Activated CD4-positive, alpha-beta memory T cell treated with anti-CD3 and anti-CD28 coated beads, Interleukin-2, amount 10 ng/mL, durations not matched to agents 7 days and 5 days (primary cell): ENCODE measurements at places on chromosomes 5 and 9. TPM values are rescaled to one million over a fixed set of nuclear protein-coding genes. Genes with fewer than 3 reads are reported as not detected.
A peak's percentile ranks its signal among the peaks of the same experiment; 100 is the strongest.

GRCh38 chr5:173953528-173954090 lies 35.4 kb upstream of the C5orf47 start:
- no peak for DNase-seq

DNA sequence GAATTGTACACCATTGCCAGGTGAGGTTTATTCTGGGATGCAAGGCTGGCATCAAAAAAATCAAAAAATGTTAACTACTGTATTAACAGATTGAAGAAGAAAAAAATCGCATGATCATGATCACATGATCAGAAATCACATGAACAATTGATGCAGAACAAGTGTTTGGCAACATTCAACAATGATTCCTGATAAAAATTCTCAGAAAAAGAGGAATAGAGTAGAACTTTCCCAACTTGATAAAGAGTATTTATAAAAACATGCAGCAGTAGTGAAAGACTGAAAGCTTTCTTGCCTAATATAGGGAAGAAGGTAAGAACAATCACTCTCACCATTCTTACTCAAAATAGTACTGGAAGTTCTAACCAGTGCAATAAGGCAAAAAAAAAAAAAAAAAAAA lies 16.4 kb downstream of the SLCO4C1 start:
- DNase-seq, result no peak

- no peak for DNase-seq
These were observed 25.7 kb upstream of the DAB2 start for GRCh38 chr5:39450487-39450886.

Gene FST
- not detected for total RNA-seq

Gene BTNL3
- total RNA-seq, result not detected

Gene KIF3A
- total RNA-seq, result 19.3 TPM

Gene SPINK7
- total RNA-seq, result not detected

- DNase-seq, result no peak
These were observed 386.0 kb upstream of the KLF4 start for GRCh38 chr9:107875571-107875980.

DNA sequence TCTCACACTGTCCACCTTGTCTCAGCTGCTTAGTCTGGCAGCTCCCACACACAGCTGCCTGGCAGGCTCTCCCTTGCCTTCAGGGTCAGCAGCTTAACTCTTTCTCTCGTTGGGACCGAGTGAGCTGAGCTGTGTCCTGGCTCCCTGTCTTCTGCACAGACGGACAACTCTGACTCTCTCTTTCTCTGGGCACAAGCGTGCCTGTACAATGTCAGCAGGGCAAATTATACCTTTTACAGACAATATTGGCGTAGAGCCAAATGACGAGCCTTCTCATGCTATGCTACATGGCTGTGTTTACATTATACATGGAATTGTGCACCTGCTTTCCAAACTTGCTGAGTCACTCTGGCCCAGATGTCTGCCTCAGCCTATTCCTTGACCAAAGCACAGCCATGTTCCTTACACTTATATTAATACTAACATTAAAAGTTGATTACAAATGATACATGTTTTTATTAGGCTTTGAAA lies 188.6 kb downstream of the CYLC2 start:
- DNase-seq, result no peak

Gene NIM1K
- total RNA-seq, result 0.83 TPM

- no peak for DNase-seq
These were observed 11.3 kb downstream of the C5 start for GRCh38 chr9:121038804-121039203.

GRCh38 chr5:137061382-137061781 lies 437.7 kb downstream of the SPOCK1 start:
- no peak for DNase-seq

DNA sequence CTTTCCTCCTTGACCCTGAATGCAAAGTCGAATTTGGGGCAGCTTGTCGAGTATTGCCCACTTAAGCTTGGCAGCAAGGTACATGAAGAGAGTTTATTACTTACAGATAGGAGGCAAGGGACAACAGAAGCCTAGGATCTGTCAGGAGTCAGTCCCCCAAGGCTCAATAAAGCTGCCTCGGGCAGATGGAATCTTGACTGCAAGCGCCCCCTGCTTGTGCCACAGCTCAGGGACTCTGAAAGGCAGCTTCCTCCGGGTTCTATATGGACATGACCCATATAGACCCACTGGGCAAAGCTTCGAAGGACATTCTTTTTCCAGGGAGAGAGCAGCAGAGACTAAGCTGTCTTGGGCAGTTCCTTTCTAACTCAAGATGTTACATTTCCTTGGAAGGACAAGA lies 971.5 kb downstream of the EFNA5 start:
- DNase-seq, result no peak

DNA sequence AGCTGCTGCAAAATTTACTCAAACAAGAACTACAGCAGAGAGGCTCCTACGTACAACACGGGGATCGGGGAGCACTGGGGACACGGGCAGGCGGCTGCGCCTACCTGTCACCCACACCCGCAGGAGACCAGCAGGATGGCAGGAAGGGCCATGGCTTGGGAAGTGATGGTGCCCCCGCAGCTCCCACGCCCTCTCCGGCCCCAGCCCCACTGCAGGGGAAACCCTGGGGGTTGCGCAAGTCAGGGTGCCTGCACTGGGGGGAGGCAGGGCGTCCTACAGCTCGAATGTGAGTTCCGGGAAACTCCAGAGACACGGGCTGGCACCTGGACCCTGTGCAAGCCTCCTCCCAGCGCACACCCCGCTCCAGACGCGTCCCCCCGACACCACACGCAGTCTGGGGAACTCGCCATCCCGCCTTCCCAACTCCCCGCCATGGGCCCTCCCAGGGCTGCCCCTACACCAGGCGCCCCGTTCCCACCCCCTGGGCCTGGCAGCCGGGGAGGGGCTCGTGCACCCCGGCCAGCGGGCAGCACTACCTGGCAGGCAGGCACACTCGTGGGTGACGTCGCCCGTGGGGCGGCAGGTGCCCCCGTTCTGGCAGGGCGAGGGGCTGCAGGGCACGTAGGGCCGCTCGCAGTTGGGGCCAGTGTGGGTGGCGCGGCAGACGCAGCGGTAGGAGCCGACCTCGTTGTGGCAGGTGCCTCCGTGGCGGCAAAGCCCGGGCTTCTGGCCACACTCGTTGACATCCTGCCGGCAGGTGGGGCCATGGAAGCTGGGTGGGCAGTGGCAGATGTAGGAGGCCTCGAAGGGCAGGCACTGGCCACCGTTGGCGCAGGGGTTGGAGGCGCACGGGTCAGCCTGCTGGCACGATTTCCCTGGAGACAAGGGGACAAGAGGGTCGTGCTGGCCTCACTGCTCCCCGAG lies 23.3 kb downstream of the NOTCH1 start:
- DNase-seq, result no peak

DNA sequence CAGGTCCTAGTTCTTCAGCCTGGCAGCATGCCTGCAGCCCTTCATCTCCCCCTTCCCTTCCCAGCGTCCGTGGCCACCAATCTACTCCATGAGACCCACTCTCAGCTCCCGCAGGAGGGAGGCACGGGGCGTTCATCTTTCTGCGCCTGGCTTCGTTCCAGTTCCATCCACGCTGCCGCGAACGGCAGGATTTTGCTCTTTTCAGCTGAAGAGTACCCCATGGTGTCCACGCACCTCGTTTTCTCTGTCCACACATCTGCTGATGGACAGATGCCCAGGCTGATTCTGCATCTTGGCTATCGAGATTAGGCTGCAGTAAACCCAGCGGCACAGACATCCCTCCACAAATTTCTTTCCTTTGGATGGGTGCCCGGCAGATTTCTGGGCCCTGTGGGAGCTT lies 30.5 kb upstream of the NKD2 start:
- no peak for DNase-seq

- no peak for DNase-seq
These were observed 98.8 kb upstream of the BASP1 start for GRCh38 chr5:17118631-17119030.

GRCh38 chr5:172806897-172807672 lies 27.0 kb upstream of the ERGIC1 start:
- DNase-seq, result peak; percentile 92

DNA sequence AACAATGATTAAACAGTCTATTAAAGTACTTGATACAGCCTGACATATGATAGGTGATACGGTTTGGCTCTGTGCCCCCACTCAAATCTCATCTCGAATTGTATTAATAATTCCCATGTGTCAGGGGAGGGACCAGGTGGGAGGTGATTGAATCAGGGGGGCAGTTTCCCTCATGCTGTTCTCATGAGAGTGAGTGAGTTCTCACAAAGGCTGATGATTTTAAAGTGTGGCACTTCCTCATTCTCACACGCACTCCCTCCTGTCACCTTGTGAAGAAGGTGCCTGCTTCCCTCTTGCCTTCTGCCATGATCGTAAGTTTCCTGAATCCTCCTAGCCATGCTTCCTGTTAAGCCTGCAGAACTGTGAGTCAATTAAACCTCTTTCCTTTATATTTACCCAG lies 40.1 kb upstream of the TARS1 start:
- DNase-seq, result no peak

GRCh38 chr5:154325566-154325965 lies 120.2 kb upstream of the SAP30L start:
- no peak for DNase-seq

Gene SLC23A1
- 1.0 TPM for total RNA-seq

GRCh38 chr5:143165049-143165880 lies 238.2 kb downstream of the NR3C1 start:
- no peak for DNase-seq

- peak; percentile 8 for DNase-seq
These were observed 41.4 kb upstream of the LRRC14B start for GRCh38 chr5:149745-150485.

DNA sequence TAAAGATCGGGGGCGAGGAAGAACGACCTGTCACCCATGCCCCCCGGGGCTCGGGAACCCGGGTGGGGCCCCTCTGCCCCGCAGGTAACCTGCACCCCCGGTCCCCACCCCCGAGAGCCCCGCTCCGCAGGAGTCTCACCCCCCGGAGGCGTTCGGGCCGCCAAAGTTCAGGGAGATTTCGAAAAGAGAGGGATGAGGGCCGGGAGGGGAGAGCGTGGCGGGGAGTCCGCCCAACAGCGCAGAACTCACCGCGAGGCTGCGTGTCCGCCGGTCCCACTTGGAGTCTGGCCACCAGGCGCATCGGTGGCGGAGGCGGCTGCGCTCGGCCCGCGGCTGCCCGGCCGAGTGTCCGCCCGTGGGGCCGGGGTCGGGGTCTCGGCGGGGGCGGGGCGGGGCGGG lies at the start of gene PHF19:
TSS of gene PHF19 (minus strand) at position 347 of the 399 bp plus-strand sequence. CDS start 2,447 bp downstream, outside the sequence.
- DNase-seq, result no peak

DNA sequence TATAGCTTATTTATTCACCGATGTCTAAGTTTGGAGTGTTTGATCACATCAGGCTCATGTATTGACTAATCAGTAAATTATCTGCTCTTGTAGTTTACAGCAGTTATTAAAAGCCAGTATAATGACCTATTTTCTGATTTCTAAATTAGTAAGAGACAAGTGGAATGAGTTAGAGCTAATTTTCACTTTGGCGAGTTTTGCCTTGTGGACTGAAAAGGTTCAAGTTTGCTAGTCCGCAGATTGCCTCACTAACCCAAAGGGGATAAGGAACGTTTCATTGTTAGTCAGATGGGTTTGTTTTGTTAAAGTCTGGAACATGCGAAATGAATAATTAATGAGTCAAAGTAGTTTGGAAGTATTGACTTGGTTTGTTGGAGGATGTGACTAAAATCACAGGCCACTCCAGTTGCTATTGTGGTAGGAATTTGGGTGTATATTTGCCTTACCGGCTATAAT lies 40.1 kb downstream of the SMARCA2 start:
- no peak for DNase-seq

GRCh38 chr5:140115186-140115500 lies 1.2 kb downstream of the PURA start:
- no peak for DNase-seq
